Airway epithelial cell (primary cell): ENCODE measurements at places on chromosomes 2 and 18. TPM values are rescaled to one million over a fixed set of nuclear protein-coding genes. Genes with fewer than 3 reads are reported as not detected.

The REEP1 gene
- total RNA-seq = 0.14 TPM in 1 of 2 replicates, not detected in the other

The COL3A1 gene
- 16.9 and 18.9 TPM in 2 replicates for total RNA-seq

The ITGB6 gene
- 58.6 and 65.2 TPM in 2 replicates for total RNA-seq

The NR4A2 gene
- total RNA-seq = 0.84 and 2.1 TPM in 2 replicates

The CCDC195 gene
- not detected in 2 replicates for total RNA-seq

The INHBB gene
- total RNA-seq = 0.28 TPM in 1 of 2 replicates, not detected in the other

The KANSL3 gene
- 14.3 and 18.1 TPM in 2 replicates for total RNA-seq

The SLC14A1 gene
- total RNA-seq = not detected in 2 replicates

The RAB17 gene
- total RNA-seq = 0.85 and 4.7 TPM in 2 replicates

The TCF23 gene
- total RNA-seq = not detected in 2 replicates
